ENCODE measurements at places on chromosomes 1 and 21.

- DNase-seq: no peak
These were observed 2.0 kb downstream of the IFI16 start for GRCh38 chr1:159011751-159012150.

GRCh38 chr21:14711287-14711686, 165.2 kb upstream of the SAMSN1 start:
- DNase-seq: no peak

- no peak for DNase-seq
These were observed 99.1 kb upstream of the ERG start for GRCh38 chr21:38597421-38597820.

GRCh38 chr1:107196973-107197562, 56.2 kb downstream of the NTNG1 start:
- no peak for DNase-seq

DNA sequence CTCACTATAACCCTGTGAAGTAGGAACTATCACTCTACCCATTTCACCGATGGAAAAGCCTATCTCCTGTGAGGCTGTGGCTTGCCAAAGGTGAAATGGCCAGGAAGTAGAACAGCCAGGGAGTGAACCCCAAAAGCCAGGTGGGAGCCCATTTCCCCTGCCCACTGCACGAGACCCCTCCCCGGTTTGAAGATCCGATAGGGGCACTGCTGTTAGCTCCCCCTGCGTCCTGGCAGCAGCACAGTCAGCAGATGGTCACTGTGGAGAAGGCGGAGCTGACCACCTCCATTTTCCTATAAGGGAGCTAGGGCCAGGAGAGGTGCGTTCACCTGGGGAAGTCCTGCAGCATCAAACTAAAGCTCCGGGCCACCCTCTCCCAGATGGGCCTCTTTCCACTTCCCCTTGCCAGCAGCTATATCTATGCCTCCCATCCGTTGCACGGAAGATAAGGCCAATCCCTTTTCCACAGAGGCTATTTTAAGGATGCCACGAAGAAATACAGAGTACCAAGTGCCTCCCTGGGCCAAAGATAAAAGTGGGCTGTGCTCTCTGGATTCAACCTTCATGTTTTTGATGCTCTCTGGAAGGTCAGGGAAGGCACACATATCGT, 7.8 kb downstream of the ERG start:
- DNase-seq: no peak

DNA sequence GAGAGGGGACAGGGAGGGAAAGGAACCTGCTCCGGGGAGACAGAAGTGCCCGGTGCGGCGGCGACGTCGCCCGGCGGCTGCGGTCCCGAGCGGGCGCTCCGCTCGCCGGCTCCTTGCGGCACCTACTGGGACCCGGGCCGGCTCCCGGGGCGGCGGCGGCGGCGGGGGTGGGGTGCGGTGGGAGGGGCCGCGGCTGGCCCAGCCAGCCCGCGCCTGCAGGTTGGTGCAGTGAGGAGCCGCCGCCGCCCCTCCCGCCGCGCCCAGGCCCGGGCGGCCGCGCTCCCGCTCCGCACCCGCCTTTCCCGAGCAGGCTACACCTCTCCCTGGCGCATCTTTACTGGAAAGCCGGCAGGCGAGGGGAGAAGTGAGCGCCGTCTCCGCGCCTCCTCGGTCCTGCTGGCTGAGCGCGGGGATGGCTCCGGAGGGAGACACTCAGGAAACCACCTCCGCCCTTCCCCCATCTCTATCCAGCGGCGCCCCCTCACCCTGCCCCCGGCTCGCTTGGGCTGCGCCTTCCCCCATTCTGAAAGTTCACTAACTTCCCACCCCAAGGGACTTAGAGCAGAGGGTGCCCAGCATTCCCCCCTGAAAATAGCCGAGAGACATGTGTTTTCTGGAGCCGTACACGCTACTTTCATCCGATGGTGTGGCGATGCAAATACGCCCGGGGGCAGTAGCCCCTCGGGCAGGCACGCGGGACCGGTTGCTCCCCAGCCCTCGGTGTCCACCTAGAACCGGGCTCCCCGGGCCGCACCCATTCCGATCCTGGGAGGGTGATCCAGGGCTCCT, at the start of gene PLD5:
Gene PLD5 (minus strand): TSS at position 127 of the 789 bp plus-strand sequence.
- DNase-seq: no peak

Measured in stimulated activated CD8-positive, alpha-beta memory T cell treated with anti-CD3 and anti-CD28 coated beads, Interleukin-12 subunit alpha, Interleukin-12 subunit beta, amount 100 ng/mL, for 4 hours (primary cell).